MG63 (cell line): ENCODE measurements at places on chromosomes 7 and 10. TPM values are rescaled to one million over a fixed set of nuclear protein-coding genes. Genes with fewer than 3 reads are reported as not detected.
A peak's percentile ranks its signal among the peaks of the same experiment; 100 is the strongest.

DNA sequence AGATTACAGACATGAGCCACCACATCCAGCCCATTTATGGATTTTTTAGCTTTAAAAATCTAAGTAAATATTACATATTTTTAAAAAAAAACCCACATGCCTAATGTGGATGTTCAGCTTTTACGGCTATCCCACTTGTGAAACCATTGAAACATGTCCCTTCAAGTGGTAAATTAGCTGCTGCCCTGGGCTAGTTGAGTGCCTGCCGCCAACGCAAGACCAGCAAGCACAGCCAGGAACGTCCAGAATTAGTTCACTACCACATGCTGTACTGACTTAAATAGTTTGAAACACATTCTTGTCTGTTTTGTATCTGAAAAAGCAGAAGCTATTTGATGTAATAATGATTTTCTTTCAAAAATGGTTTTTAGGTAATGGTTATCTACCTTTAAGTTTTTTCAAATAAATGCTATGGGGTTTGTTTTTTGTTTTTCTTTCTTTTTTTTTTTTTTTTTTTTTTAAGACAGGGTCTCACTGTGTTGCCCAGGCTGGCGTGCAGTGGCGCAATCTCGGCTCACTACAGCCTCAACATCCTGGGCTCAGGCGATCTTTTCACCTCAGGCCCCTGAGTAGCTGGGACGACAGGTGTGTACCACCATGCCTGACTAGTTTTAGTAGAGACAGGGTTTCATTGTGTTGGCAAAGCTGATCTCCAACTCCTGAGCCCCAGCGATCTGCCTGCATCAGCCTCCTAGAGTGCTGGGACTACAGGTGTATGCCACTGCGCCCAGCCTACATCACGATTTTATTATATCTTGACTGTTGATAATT, 57.0 kb downstream of the KLRG2 start:
- DNase-seq = no peak

GRCh38 chr7:2471396-2471795, 4.8 kb downstream of the GRIFIN start:
- DNase-seq = peak; percentile 26

DNA sequence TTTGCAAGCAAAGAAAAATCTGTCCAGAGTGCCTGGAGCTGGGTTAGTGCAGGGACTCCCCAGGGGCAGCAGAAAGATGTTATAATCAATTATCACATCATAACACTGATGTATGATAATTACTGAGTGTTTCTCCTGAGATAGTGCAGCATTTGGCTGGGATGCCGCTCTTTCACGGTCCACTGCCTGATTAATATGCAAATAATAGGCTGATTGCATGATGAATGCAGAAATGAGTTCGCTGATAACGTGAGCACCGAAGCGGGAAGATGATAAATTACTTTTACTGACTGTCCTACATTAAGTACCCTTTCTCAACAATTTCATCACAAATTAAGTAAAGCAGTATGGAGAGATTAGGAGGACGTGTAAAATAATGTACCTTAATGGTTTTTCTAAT, 71.4 kb upstream of the SH2B2 start:
- DNase-seq = no peak

GRCh38 chr7:151115836-151116418, 29.7 kb downstream of the AGAP3 start:
- no peak for DNase-seq

GRCh38 chr7:20432071-20432470, 101.4 kb downstream of the ITGB8 start:
- DNase-seq = no peak

DNA sequence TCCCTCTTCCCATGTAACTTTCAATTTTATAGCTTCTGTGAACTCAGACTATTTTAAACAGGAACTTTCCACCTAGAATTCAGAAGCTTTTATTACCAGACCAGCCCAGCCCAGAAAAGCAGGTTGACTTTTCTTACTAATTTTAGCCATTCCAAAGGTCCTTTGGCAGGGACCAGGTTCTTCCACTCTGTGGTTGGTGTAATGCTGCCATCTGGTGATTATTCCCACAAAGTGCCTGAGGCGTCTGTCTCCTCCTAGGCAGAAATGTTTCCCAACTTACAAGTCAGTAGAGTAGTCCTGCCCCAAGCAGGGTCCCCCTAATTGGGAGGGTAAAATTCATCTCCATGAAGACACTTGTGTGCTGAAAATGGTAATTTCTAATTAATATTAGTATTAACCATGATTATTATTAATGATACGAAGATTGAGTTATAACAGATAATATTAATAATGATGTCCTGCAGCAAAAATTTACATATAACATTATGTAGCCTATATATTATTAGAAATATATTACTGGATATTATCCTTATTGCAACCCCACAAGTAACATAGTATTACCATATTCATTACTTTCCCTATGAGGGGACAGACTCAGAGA, 53.0 kb upstream of the PPP1R17 start:
- DNase-seq = peak; percentile 28

DNA sequence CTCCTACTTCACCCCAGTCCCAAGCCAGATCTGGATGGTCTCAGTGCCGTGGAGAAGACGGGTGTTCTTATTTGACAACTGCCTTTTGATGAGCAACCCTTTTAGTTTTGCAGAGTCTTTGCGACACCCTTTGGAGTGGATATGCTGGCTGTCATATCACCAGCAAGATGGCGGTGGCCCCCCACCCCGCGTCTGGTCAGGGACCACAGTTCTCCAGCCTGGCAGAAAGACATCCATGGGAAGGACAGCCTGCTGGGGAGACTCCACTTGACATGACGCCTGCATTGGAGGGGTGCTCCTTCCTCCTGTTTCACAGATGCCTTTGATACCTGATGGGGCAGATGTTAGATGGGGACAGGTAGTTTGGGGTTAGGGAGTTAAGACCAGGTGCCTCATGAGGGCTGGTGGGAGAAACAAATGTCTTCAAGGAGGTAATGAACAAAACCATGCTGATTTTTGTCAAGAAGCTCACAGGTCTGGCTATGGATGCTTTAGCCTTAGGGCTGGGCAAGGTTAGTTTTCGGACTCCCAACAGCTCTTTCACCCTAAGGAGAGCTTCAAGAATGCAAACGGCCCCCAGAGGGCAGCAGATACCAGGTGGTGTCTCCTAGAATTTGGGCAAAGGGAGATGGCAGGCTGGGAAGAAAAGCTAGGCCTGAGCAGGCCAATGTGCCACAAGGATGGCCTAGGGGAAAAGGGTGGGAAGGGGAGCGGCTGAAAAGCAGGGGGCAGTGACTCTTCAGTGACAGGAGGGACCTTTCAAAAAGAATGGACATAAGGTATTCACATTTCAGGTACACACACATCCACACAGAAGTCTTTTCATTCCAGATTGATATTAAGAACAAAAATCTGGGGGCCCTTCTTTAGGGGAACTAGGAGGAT, 95.2 kb downstream of the CLEC2L start:
- DNase-seq = peak; percentile 33

DNA sequence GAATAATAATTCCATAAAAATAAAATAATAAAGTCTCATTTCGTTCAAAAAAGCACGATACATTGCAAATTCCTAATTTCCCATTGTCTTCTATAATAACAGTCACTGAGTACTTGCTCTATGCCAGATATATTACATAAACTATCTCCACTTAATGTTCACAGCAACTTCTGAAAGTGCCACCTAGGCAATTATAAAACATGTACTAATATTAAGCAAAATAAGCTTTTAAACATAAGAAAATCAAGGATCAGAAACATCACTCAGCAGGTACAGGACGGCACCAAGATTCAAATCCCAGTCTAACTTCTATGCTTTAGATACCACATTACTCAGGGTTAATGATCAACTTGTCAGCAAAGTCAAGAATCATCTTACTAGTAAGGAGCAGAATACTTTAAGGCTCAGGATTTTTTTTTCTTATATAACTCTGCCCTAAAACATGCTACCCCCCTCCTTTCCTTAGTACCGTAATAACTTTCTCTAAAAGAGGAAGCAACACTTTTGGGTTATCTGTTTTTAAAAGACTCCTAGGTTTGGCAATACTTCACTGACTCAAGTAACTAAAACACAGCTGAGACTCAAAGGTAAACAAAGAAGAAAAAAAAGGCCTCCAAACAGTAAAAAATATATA, 51.3 kb downstream of the USP6NL start:
- no peak for DNase-seq

- peak; percentile 61 for DNase-seq
Measured at GRCh38 chr10:47047577-47048525, 136.6 kb downstream of the PTPN20 start.

DNA sequence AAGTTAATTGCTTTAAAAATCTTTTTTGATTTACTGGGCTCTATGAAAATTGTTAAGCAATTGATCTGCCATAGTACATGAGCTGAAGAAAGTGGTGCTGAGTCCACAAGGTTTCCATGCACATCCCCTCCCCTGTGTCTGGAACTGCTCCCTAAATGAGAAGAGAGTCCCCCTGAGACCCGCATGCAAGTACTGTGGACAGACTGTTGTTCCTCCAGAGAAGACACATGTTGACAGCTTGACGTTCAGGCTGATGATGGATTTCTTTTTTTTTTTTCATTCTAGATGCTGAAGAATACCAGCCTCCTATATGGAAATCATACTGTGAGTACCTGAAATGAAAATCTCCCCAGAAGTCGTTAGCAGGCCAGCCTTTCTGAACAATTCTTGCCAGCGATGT, 159.8 kb downstream of the CHN2 start:
- DNase-seq = no peak

DNA sequence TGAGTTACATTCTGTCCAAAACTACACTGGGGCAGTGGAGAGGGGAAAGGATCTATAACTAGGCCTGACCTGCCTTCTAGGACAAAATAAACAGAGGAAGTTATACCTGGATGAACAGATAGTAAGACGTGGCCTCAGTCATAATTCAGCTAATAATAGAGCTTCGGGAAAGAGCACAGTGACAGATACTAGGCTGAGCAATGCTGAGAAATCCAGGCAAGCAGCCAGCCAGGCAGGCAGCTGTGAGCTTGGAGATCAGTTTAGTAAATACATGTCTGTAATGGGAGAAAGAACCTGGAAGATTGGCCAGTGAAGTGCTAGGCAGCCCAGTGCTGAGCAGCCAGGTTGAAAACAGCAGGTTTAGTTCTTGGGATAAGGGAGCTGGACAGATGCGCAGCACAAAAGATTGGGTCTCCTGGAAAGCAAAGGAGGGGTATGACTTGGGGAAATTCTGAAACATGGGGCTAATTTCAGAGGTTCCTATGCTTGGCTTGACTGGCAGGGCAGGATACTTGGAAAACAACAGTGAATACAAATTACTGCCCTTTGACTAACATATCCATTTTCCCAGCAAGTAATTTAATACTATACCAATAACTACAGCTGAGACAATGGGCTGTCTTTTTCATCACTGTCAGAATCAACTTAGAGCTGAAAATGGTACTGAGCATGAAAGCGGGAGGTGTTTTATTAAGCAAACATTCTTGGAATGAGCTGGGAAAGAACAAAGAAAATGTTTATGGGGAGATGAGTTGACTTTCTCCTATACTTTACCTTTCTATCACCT, 140.8 kb downstream of the DGKB start:
- DNase-seq = peak; percentile 92

DNA sequence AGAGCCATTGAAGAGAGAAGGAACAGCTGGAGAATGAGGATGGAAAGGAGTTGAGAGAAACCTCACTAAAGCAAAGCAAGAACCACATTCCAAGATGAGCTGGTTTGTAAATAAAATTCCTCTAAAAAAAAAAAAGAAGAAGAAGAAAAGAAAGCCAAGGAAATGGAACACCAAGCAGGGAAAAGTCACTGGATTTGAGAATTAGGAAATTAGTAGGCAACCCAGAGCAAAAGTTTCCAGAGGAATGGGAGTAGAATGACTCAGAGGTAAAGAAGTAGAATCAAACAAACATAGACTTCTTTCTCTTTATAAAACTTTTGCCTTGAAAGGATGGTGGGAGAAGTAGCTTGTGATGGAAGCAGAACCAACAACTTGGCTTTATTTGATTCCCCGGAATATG, 3.9 kb downstream of the CH25H start:
- DNase-seq = no peak

MOGAT3 gene
- not detected in 2 replicates for total RNA-seq

TBATA gene
- total RNA-seq = not detected in 2 replicates

DEPP1 gene
- total RNA-seq = 0.44 and 3.5 TPM in 2 replicates

STOX1 gene
- 1.8 TPM in 1 of 2 replicates, not detected in the other for total RNA-seq

CFAP69 gene
- total RNA-seq = 0.44 and 1.8 TPM in 2 replicates

CARD11 gene
- not detected in 2 replicates for total RNA-seq

UCMA gene
- total RNA-seq = not detected in 2 replicates
